ENCODE measurements at places on chromosomes 5 and 9. TPM values are rescaled to one million over a fixed set of nuclear protein-coding genes. Genes with fewer than 3 reads are reported as not detected.

GRCh38 chr5:2295476-2295875, 412.8 kb upstream of the IRX4 start:
- no peak for DNase-seq
- H3K36me3 ChIP-seq = no peaks in the 10 kb centered on the region
- no peaks in the 10 kb centered on the region for H3K27me3 ChIP-seq
- H3K4me1 ChIP-seq = no peaks in the 10 kb centered on the region

DNA sequence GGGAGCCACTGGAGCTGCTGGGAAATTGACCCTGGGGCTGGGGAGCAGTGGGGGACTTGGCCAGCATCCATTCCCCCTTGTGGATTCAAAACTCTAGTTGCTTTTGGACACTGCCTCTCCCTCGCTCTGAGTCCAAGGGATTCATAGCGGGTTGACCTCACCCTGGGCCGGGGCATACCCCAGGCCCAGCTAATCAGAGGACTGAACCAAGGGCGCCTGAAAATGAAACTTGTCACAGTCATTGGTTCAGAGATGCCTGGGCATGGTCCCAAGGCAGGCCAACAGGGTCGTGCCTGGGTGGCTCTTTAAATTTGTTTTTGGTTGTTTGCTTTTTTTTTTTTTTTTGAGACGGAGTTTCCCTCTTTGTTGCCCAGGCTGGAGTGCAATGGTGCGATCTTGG, 22.6 kb downstream of the STK10 start:
- no peaks in the 10 kb centered on the region for H3K36me3 ChIP-seq
- no peak overlapping the region for H3K27ac ChIP-seq
- H3K27me3 ChIP-seq = no peaks in the 10 kb centered on the region
- H3K4me3 ChIP-seq = no peak overlapping the region
- no peak for DNase-seq

GRCh38 chr9:16180546-16180945, 627.7 kb downstream of the CCDC171 start:
- H3K4me3 ChIP-seq = no peak overlapping the region
- no peak overlapping the region for H3K27ac ChIP-seq
- no peaks in the 10 kb centered on the region for H3K36me3 ChIP-seq
- no peaks in the 10 kb centered on the region for H3K27me3 ChIP-seq

Gene FABP6
- not detected for total RNA-seq

- no peak overlapping the region for H3K27ac ChIP-seq
- H3K27me3 ChIP-seq = no peaks in the 10 kb centered on the region
- no peak for DNase-seq
- no peak overlapping the region for H3K4me3 ChIP-seq
- no peaks in the 10 kb centered on the region for H3K36me3 ChIP-seq
Observed at GRCh38 chr9:124373386-124373785, 41.9 kb downstream of the PSMB7 start.

Gene RGS7BP
- total RNA-seq = 0.86 TPM

Gene OSMR
- total RNA-seq = 12.4 TPM

Gene LRRC14B
- 17.4 TPM for total RNA-seq

Gene MLANA
- not detected for total RNA-seq

DNA sequence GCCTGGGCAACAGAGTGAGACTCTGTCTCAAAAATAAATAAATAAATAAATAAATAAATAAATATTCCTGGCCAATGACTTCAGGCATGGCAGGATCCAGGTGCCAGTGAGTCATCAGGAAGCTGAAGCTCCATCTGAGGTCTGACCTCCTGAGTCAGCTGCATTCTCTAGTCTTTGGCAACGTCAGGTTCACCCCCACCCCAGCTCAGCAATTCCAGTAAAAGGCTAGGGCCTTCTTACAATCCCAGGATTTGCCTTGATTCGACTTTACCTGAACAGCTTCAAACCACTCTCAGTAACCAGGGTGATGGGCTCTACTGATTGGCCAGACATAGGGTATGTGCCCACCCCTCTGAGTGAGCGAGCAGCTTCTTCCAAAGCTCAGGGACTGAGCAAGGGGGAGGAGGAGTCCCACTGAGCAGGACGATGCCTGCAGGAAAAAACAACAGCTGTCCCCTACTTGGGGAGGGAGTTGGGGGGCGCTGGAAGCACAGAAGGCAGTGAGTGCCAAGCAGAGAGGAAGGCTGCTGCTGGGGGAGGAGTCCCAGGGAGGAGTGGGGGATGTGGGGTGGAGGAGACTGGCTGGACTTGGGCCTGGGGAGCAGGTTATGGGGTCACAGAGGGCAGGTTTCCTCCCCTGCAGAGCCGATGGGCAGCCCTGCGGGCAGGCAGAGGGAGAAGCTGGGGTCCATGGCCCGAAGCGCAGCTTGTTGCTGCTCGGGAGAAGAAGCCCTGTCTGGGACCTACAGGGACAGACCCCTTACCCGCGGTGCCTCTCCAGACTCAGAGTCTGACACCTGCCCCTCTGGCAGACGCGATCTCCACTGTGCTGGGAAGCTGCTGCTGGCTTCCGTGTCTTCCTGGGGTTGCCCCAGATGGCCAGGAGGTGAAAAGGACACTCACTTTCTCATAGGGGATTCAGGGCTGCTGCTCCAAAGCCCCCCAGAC, 25.9 kb upstream of the UNC5A start:
- H3K27me3 ChIP-seq = peaks cover 30% of the 10 kb centered on the region
- no peaks in the 10 kb centered on the region for H3K36me3 ChIP-seq
- H3K4me3 ChIP-seq = no peak overlapping the region
- DNase-seq = no peak

- H3K36me3 ChIP-seq = no peaks in the 10 kb centered on the region
- no peak for DNase-seq
- H3K27ac ChIP-seq = no peak overlapping the region
- H3K4me1 ChIP-seq = peaks cover 7% of the 10 kb centered on the region
Observed at GRCh38 chr9:4973246-4973645, 11.8 kb upstream of the JAK2 start.
